Sciatic nerve (tissue), 2 donors: ENCODE measurements at places on chromosomes 4 and X. TPM values are rescaled to one million over a fixed set of nuclear protein-coding genes. Genes with fewer than 3 reads are reported as not detected.

Gene FGF5
- 0.31 TPM for total RNA-seq

- DNase-seq, result no peak
These were observed 199.5 kb upstream of the UGT8 start for GRCh38 chr4:114399105-114399504.

DNA sequence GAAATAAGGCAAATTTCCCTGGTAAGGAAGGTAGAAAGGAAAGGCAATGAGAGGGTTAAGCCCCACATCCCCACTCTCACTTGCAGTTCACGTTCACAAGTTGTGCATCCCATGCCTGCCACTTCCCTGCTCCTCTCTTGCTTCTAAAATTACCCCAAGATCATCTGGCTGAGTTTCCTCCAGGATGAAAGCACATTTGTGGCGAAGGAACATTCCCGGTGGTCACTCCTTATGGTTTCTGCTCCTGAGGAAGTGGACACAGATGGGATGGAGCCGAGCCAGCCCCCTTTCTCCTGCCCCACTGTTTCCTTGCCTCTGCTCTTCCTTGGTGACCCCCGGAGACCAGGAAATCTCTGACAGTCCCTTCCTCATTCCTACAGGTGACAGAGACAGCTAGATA is 37.5 kb downstream of the SPINK2 start:
- DNase-seq, result no peak

Gene CCKAR
- not detected for total RNA-seq

Gene GPRASP1
- total RNA-seq, result 26.7 TPM

GRCh38 chr4:67104145-67104544 is 441.2 kb downstream of the CENPC start:
- DNase-seq, result no peak

DNA sequence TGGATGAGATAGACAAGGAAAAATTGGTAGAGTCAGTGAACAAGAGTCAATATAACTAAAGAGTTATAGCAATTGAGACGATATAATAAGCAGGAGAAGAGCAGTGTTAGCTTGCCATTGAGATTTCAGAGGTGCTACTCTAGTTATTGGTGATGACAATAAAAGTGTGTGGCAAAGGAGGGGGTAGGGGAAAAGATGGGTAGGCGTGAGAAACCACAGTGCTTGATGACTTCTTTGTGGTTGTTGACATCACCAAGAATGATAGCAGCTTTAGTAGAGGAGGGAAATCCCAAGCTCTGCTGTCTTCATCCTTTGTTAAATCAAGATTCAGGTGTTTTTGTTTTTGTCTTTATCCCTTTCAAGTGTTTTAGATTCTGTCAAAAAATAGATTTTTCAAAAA is 179.9 kb upstream of the PPP3CA start:
- no peak for DNase-seq

Gene TRIM60
- not detected for total RNA-seq

Gene LRRC66
- total RNA-seq, result 1.7 TPM

DNA sequence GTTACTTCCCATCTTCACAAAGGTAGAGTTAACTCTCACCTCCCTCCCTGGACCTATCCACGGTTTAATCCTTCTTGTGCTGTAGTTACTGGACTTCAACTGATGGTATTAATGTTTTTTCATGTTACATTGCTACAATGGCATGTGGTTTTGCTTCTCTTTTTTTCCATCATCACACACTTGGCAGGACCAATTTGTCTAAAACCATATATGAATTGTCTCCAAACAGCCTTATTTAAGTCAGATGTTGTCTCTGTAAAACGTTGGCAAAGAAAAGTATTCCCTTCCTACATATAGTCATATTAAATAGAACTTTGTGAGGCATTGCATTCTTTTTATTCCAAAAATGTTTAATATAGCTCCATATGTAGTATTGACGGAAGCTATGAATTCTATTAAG is 15.5 kb downstream of the PRRG1 start:
- DNase-seq, result no peak

Gene TASL
- 5.3 TPM for total RNA-seq

Gene ZDHHC9
- total RNA-seq, result 30.4 TPM

DNA sequence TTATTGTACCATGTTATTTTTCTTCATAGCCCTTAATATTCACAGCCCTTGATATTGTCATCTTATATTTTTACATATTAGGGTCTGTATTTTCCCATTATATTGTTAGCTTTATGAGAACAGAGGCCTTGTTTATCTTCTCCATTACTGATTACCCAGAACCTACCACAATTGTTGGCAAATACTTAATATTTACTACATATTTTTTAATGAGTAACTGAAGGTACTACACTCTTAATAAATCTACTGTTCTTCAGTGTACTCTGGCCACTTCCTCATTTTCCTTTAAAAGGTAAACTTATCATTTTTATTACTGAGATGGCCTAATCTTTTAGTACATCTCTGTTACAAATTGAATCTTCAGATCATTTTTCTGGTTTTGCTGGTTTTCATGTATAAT is 133.5 kb downstream of the COL4A5 start:
- no peak for DNase-seq

DNA sequence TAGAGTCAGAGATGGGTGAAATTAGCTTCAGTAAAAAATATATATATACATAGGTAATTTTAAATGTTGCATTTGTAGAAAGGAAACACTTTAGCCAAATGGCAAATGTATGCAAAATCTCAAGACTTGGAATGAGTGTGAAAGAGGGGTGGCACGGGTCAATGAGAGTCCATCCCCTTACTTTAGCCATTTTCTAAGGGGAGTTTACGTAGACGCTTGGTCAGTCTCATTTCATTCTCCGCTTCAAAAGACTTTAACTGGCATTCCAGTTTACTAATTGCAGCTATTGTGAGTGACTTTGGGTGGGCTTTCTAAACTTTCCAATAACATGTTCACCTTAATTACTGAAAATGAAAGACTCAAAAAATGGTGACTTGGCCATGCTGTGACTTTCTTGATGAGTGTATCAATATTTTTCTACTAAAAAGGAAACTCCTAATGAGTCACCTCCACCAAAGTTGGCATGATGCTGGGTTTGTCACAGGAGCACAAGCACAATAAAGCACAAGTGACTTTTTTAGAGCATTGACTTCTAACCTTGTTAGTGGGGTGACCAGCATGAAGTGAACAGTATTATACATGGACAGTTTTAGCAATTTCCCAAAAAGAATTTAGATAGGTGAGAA is 356.0 kb upstream of the RASGEF1B start:
- DNase-seq, result no peak

- DNase-seq, result no peak
These were observed 18.5 kb upstream of the ASB5 start for GRCh38 chr4:176287546-176287945.

GRCh38 chr4:6724421-6725111 is 8.6 kb downstream of the BLOC1S4 start:
- DNase-seq, result peak; percentile 60

DNA sequence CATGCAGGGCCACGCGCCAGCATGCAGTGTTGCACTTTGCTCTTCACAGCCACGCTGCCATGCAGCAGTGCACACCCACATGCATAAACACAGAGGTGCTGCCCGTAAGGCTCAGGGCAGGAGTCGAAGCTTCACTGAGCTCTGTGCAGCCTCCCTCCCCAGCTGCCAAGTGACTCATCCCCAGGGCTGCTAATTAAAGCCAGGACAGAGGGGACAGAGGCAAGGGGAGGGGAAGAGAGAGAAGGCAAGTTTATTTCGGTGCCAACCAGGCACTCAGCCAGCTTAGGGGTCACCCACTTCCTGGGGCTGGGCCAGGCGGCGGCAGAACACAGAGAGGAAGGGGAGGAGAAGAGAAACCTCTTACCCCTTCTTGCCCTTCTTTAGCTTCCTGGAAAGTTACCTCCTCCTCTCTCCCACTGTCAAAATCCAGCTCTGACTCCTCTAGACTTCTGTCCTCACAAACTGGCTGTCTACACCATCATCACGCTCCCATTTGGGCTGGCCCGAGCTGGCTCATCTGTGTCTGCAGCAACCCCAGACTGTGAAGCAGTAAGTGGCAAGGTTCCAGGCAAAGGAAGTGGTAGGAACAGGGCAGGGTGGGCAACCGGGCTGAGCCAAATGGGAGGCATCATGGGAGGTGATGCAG is 6.2 kb upstream of the IQSEC2 start:
- peak; percentile 65 for DNase-seq

DNA sequence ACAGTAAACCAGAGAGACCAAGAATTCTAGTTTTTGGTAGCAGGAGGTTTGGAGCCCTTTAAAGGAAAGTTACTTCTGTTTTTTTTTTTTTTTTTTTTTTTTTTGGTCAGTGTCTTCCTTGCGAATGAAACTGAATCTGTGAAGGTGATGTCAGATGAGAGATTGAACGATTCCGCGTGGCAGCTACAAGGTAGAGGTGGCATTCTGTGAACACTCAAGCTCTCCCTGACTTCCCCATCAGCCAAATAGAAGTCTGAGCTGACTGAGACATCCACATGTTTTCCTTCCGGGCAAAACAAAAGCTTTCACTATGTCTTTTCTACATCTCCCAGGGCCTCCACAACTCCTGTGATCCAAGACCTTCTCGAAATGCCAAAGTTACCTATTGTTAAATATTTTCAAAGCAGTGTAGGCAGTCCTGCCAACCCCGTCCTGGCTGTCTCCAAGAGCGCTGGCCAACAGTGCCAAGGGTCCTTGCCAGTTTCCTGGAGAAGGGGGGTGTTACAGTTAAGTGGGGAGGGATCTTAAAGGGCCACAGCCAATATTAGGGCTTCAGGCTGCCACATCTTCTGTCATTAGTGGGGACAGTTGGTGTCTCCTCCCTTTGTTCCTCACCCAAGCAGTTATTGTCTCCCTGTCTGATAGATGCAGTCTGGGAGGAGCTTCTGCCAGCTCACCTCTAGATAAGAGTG is 102.9 kb upstream of the SLC34A2 start:
- no peak for DNase-seq

DNA sequence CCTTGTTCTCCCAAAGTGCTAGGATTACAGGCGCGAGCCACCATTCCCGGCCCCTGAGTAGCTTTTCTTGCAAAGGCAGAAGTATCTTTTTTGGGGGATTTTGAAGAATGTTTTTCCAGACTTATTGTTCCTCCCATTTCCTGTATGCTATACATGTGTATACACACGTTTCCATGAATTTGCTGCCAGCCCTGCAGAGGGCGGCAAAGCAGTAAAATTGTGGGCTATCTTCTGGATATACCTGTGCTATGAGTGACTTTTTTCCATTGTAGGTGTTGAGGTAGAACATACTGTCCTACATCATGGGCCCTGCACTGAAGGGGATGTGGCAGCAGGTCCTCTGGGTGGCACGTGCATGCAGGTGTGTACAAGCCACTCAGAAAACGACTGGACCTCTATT is 16.9 kb upstream of the MED28 start:
- no peak for DNase-seq

DNA sequence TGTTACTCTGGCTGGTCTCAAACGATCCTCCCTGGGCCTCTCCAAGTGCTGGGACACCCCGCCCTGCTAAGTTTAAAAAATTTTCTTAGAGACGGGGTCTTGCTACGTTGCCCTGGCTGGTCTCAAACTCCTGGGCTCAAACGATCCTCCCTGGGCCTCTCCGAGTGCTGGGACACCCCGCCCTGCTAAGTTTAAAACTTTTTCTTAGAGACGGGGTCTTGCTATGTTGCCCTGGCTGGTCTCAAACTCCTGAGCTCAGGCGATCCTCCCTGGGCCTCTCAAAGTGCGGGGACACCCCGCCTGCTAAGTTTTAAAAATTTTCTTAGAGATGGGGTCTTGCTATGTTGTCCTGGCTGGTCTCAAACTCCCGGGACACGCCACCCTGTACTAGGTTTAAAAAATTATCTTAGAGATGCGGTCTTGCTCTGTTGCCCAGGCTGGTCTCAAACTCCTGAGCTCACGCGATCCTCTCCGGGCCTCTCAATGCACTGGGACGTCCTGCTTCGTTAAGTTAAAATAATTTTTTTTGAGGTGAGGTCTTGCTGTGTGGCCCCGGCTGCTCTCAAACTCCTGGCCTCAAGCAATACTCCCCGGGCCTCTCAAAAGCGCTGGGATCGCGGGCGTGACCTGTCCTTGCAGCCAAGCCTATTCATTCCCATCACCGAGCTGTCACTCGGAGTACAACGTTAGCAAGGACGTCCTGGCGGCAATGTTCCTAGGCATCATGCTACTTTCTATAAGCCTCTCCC is 1.1 kb downstream of the SLC25A6 start:
- peak; percentile 61 for DNase-seq

GRCh38 chr4:7829652-7830580 is 109.7 kb downstream of the AFAP1 start:
- no peak for DNase-seq

- DNase-seq, result no peak
These were observed 18.6 kb downstream of the MEPE start for GRCh38 chr4:87851332-87851731.

Gene ADD1
- total RNA-seq, result 429 TPM
